ENCODE measurements at places on chromosomes 2 and 18.

DNA sequence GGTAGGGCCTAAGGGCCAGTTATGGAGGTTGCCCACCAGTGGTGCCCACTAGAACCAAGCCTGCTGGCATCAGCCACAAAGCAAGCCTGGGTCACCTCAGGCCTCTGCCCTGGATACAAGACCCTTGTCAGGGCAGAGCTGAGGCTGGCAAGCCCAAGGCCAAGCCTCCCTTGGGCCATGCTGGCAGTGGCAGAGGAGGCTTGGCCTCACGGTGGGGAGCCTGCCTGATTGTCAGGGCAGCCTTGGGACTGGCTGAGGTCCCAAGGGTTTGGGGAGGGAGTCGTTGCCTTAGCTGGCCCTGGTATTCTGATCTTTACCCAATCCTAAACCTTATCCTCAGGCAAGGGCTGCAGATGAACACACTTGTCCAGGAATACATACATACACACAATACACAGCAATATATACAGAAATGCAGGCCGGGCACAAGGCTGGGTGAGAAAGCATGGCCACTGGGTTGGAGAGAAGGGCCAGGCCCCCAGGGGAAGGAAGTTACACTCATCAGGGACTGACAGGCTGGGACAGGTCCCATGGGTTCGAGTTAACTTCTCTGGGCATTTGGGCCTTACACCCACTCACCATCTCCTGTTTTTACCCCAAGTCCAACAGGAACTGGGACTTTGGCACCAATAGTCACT is 21.0 kb downstream of the CCT7 start:
- no peak for DNase-seq

DNA sequence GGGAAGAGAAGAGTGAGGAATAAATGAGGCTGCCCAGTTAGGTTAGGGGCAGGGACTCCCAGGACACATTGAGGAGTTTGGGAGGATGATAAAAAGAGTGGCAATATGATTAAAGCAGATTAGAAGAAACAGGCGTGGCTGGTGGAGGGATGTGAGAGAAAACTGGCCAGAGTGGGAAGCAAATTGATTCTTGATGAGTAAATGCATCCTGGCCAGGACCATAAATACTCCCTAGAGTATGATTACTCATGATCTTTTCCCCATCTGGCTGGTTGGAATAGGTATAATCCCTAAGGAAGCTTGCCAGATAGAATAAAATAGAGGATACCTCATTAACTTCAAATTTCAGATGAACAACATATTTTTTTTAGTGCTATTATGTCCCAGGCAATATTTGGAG is 21.5 kb upstream of the DAW1 start:
- no peak for DNase-seq

GRCh38 chr2:39743269-39743776 is 35.7 kb downstream of the THUMPD2 start:
- no peak for DNase-seq

DNA sequence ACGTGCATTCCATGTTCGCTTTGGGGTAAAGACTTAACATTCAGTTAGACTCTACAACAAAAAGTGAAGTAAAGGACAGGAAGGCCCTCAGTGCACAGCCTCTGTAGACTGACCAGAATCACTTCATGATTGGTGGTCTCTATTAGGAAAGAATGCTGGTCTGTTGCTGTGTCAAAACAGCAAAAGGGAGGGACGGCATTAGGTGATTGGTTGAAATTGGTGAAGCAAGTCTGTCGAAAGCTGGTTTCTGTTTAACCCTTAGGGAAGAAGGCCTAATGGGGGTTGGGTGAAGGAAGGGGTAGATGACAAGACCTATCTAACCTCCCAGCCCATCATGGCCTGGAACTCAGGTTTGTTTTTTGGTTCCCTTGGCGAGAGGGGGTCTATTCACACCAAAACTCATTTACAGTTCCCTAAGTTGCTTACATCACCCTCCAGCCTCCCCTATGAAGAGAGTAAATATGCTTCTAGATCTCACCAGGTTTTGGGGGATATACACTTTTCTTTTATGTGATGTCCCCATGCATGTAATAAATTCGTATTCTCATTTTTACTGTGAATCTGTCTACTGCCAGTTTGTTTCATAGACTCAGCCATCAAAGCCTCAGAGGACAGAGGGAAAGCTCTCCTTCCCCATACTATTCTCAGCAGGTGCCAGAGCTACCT is 65.6 kb downstream of the TMEM17 start:
- no peak for DNase-seq

DNA sequence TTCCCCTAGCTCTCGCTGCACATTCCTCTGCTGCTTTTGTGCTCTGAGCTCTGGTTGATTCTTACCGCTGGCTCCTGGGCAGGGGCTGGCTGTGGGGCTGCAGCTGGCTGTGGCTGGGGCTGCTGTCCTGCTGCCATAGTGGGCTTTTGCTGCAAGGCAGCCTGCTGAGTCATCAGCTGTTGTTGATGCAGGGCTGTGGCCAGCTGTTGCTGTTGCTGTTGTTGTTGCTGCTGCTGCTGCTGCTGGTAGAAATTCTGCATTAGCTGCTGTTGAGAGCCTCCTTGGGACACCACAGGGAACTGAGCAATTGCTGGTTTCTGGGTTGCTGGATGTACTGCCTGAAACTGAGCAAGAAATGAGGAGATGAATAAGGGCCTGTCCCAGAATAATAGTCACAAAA is 77.2 kb upstream of the NFU1 start:
- DNase-seq: no peak

DNA sequence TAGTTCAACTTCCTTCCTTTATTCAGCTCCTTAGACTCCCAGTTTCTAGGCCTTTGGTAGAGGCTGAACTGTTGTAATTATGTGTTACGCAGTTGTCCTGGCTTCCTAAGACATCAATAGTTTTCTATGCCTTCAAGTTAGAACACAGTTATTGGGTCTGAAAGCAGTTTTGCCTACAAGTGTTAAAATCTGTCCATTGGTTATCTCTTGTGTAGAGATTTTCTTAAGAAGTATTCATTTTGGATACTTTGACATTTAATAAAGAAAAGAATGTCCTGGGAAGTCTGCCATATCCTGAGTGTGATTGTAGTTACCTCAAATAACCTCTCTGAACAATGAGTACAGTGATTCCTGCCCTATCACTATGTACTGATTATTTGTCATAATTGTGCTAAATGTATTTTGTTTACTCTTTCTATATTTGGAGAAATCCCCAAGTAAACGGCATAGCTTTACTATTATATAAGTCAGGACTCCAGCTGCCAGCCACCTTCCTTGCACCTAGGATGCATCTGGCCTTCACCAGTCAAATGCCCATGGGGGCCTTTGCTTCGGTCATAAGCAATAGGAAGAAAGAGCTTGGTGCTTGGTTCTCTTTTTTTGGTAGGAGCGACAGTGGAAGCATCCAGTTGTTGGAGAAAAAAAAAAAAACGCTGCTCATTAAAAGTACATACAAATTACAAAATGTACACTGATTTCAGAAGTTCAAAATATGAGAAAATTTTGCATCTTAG is 449.5 kb upstream of the PKDCC start:
- DNase-seq: no peak

GRCh38 chr18:45004546-45005080 is 323.9 kb downstream of the SETBP1 start:
- no peak for DNase-seq

DNA sequence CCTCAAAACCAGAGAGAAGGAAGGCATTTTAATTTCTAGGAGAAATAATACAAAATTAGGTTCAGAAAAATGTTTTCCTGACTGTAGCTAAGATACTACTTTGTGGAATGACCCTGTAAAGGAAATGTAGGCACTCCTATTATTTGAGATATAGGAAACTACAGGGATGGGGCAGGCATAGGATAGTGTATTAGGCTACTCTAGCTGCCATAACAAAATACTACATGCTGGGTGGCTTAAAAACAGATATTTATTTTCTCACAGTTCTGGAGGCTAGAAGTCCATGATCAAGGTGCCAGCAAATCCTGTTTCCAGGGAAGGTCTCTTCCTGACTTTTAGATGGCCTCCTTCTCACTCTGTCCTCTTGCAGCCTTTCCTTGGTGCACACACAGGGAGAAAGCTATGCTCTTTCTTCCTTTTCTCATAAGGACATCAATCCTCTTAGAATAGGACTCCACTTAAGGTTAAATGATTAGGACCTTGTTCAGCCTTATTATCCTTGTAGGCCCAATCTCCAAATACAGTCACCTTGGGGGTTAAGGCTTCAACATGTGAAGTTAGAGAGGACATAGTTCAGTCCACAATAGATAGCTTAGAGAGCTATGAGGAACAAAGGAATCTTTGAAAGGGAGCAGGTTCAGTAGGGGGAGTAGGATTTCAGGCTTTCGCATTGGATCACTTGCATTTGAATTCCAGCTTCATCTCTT is 14.0 kb upstream of the CAVIN2 start:
- DNase-seq: no peak

DNA sequence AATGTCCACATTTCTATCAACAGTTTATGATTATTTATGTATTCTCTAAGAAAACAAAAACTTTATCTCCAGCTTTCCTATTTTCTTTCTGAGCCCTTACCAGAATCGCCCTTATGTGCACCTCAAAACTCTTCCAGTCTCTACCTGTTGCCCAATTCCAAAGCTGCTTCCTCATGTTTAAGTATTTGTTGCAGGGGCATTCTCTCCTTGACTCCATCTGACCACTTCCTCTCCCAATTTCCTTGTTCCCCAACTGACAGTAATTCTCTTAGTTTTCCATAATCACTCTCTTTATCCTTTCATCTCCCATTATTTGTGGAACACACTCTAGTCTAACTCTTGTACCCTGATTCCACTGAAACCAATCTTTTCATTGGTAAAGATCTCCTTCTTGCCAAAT is 105.4 kb upstream of the RBBP8 start:
- no peak for DNase-seq

DNA sequence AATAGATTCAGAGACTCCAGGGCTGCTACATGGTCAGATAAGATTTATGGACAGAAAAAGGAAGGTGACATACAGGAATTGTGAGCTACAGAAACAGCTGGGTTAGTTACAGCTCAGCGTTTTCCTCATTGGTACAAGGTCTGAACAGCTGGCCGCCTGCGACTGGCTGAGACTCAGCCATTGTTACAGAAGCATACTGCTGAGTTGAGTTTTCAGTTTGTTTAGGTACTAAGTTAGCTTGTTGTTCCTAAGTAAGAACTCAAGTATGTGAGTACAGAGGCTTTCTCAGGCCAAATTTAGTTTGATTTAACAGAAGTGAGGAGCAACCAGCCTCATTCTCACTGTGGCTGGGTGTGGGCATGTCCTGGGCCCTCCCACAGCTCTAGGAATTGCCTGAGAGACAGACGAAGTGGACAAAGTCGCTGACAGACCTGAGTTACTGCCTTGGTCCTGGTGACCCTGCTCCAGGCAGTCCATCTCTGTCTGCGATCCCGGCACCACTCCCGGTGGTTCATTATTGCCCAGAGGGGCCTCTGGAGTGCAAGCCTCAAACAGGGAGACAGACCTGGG is 27.8 kb upstream of the RHOB start:
- DNase-seq: no peak

GRCh38 chr2:64861452-64862397 is 127.5 kb upstream of the SLC1A4 start:
- no peak for DNase-seq

DNA sequence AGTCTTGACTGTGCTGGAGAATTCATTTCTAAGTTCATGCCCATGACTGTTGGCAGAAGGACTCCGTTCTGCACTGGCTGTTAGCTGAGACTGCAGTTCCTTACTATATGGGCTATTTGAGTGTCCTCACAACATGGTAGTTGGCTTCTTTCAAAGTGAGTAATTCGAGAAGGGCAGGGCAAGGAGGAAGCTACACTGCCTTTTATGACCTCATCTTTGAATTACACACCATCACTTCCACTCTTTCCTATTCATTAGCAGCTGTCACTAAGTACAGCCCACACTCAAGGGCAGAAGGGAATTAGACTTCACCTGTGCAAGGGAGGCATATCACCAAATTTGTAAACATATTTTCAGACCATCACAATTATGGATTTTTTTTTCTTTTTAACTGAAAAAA is 55.9 kb upstream of the EPAS1 start:
- DNase-seq: no peak

DNA sequence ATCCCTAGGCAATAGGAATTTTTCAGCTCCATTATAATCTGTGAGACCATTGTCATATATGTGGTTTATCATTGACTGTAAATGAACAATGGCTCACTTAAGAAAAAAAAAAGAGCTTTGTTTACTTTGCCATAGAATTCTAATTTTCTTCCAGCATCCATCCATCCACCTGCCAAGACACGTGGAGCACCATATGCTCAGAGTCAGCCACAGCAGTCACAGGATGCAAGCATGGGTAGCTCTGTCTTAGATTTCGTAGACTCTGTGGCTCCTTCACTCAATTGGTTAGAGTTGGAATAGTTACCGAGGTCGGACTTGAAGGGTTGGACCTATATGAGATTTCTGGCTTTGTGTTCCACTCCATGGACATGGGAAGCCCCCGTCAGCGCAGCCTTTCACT is 75.6 kb downstream of the COA5 start:
- no peak for DNase-seq

GRCh38 chr2:43224571-43225092 is 1.8 kb downstream of the ZFP36L2 start:
- DNase-seq: no peak

DNA sequence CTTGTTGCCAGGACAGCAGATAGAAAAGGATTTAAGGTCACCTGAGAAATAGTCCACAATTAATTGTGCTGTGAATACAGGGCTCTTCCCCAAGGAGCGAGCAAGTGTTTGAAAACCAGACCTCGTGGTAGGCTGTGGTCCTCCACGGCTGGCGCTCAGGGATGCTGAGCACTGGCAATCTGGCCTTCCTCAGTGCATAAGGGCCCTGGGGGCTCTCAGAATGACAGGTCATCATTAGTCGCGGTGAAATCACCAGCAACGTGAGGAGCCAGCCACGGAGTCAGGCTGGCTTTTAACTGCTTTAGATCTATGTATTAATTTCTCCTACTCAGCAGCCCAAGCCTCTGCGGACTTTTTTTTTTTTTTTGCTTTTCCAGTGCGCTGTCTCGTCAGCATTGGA is 148.5 kb downstream of the FHOD3 start:
- no peak for DNase-seq

- no peak for DNase-seq
Observed at GRCh38 chr2:226327830-226328229, 471.8 kb downstream of the IRS1 start.

Measured in stimulated activated CD8-positive, alpha-beta memory T cell treated with anti-CD3 and anti-CD28 coated beads, Interleukin-4, amount 100 ng/mL, for 1 hour (primary cell).